ENCODE measurements at places on chromosomes 3 and 15. TPM values are rescaled to one million over a fixed set of nuclear protein-coding genes. Genes with fewer than 3 reads are reported as not detected.

DNA sequence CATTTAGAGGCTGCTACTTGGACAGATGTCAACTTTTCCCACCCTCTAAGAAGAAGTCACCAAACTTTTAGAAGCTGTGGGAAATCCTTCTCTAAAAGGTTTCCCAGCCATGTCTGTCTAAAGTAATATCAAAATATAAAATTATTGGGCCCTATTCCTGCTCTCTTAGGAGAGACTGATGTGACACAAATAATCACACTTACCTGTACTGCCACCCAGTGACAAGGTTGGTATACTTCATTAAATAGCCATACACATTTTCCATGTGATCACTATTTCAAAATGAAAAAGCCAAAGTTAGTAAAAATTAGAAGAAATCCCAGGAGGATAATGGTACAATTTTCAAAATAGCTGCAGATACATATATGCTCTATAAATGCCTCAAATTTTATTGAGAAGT lies 12.6 kb downstream of the OSBPL11 start:
- no peak for DNase-seq

GRCh38 chr15:100230784-100231183 lies 111.0 kb downstream of the ADAMTS17 start:
- no peak for DNase-seq

- DNase-seq: peak; percentile 14
Observed at GRCh38 chr3:54785976-54786375, 141.9 kb downstream of the LRTM1 start.

- DNase-seq: no peak
Observed at GRCh38 chr3:78858174-78858573, 909.6 kb downstream of the ROBO1 start.

GRCh38 chr15:29207027-29207757 lies 62.4 kb downstream of the NSMCE3 start:
- DNase-seq: no peak

DNA sequence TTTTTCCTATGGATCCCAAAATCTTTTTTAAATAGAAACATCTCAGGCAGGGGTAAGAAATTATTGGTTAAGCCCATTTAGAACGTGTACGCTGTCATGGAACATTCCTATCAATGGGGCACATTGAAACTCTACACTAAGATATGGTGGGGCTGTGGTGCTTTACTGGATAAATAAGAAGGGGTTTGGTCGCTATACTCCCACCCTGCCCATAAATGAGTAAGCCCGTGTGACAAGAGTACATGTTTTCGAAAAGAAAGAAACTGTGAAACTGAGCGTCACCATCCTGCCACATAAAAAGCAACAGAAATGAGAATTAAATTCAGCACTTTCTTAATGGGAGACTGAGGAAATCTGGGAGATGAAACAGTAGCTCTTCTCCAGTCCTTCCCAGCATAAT lies 929.7 kb upstream of the CFAP20DC start:
- DNase-seq: no peak

DNA sequence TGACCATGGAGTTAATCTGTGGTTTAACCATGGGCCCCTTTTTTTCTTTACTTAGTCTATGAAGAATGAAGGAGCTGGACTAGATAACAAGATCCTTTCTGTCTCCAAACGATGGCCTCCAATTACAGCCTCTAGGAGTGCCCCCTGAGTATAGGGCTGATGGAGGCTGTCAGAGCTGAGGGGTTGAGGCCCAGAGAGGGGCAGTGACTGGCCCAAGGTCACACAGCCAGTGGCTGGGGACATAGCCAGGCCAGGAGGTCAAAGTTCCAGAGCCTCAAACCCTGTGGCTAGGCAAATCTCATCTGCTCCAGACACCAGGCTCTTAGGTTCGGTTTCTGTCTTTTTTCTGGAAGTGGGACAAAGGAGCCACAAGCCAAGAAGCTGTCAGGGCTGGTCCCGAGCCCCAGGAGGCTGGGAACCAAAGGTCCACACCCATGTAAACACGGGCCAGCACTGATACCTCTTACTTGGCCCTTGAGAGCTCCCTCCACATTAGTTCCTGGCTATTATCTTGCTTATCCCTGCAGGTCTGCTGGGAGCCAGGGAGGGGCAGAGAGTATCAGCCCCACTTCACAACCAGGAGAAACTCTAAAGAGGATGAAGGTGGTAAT lies 10.3 kb downstream of the RHOV start:
- no peak for DNase-seq

The ST3GAL6 gene
- not detected for total RNA-seq

The ROBO1 gene
- not detected for total RNA-seq

The SLC9C1 gene
- not detected for total RNA-seq

The TMEM45A gene
- 0.11 TPM for total RNA-seq

The ROPN1B gene
- not detected for total RNA-seq

The IRAK2 gene
- total RNA-seq: not detected

The BCL6 gene
- 488 TPM for total RNA-seq
